ENCODE measurements at places on chromosomes 4 and X. TPM values are rescaled to one million over a fixed set of nuclear protein-coding genes. Genes with fewer than 3 reads are reported as not detected.
A peak's percentile ranks its signal among the peaks of the same experiment; 100 is the strongest.

Gene XAGE3
- total RNA-seq, result not detected

DNA sequence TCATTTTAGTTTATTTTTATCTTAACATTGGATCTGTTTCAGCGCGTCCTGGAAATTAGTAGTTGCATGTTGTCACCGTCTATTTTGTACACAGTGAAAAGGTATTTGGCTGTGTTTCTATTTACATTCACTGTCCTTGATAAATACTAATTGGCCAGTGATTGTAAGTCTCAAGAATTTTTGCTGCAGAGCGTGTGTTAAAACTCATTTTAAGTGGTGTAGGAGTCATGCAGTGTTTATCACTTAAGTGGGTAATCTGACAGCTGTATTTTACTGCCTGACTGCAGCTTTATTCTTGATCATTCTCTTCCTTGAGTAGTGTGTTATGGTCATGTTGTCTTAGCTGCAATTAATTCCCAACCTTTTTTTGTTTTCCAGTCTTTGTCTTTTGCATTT, 9.8 kb downstream of the GUCY1A1 start:
- H3K4me1 ChIP-seq, result no peaks in the 10 kb centered on the region
- H3K27ac ChIP-seq, result no peak overlapping the region
- H3K27me3 ChIP-seq, result peaks cover 27% of the 10 kb centered on the region
- no peak for DNase-seq
- no peak overlapping the region for H3K4me3 ChIP-seq
- H3K36me3 ChIP-seq, result no peaks in the 10 kb centered on the region

Gene FGA
- total RNA-seq, result not detected

- peaks cover 2% of the 10 kb centered on the region for H3K4me1 ChIP-seq
- no peak for DNase-seq
- H3K36me3 ChIP-seq, result peaks cover 1% of the 10 kb centered on the region
- no peak overlapping the region for H3K27ac ChIP-seq
Observed at GRCh38 chrX:153365670-153366069, 31.7 kb downstream of the ZNF275 start.

Gene FLNA
- total RNA-seq, result 2,536 TPM

- no peak for DNase-seq
- H3K27me3 ChIP-seq, result no peaks in the 10 kb centered on the region
- no peak overlapping the region for H3K27ac ChIP-seq
- no peaks in the 10 kb centered on the region for H3K36me3 ChIP-seq
- no peaks in the 10 kb centered on the region for H3K4me1 ChIP-seq
Observed at GRCh38 chrX:115427861-115428410, 133.0 kb upstream of the PLS3 start.

GRCh38 chrX:19628011-19628575, 112.8 kb upstream of the MAP3K15 start:
- no peaks in the 10 kb centered on the region for H3K27me3 ChIP-seq
- peaks cover 38% of the 10 kb centered on the region for H3K4me1 ChIP-seq
- H3K36me3 ChIP-seq, result no peaks in the 10 kb centered on the region
- H3K27ac ChIP-seq, result peak overlapping the region; percentile 88
- H3K4me3 ChIP-seq, result no peak overlapping the region
- no peak for DNase-seq

DNA sequence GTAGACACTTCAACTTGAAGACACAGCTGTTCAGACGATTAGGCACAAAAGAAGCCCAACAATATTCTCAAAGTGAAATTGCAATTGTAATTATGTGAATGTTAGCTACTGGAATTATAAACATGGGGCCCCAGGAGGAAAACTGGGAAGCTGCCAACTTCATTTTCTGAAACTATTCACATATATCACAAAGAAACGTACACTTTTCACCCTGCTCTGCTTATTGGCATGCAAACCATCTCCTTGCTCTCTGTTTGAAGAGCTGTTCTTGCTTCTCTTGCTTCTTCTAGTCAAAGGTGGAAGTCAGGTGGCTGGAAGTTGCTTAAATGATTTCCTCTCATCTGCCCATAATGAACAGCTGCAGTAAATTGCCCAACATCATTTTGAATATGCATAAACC, 320.1 kb downstream of the CFAP299 start:
- DNase-seq, result no peak
- H3K27ac ChIP-seq, result no peak overlapping the region
- no peaks in the 10 kb centered on the region for H3K4me1 ChIP-seq

GRCh38 chr4:153232768-153233167, 28.5 kb downstream of the TRIM2 start:
- no peak overlapping the region for H3K4me3 ChIP-seq
- peaks cover 25% of the 10 kb centered on the region for H3K4me1 ChIP-seq
- H3K27me3 ChIP-seq, result peaks cover 18% of the 10 kb centered on the region
- H3K27ac ChIP-seq, result no peak overlapping the region
- H3K36me3 ChIP-seq, result peaks cover 5% of the 10 kb centered on the region

Gene GJB1
- not detected for total RNA-seq

Gene DCX
- not detected for total RNA-seq

GRCh38 chrX:106484233-106484632, 127.5 kb upstream of the RADX start:
- H3K27ac ChIP-seq, result peak overlapping the region; percentile 88
- H3K4me3 ChIP-seq, result peak overlapping the region; percentile 78
- H3K36me3 ChIP-seq, result no peaks in the 10 kb centered on the region
- no peak for DNase-seq
- no peaks in the 10 kb centered on the region for H3K27me3 ChIP-seq

GRCh38 chr4:190121759-190122158, 51.8 kb upstream of the DUX4 start:
- H3K27me3 ChIP-seq, result no peaks in the 10 kb centered on the region
- H3K4me1 ChIP-seq, result no peaks in the 10 kb centered on the region
- DNase-seq, result no peak
- no peak overlapping the region for H3K4me3 ChIP-seq

Gene BEX4
- 23.7 TPM for total RNA-seq

DNA sequence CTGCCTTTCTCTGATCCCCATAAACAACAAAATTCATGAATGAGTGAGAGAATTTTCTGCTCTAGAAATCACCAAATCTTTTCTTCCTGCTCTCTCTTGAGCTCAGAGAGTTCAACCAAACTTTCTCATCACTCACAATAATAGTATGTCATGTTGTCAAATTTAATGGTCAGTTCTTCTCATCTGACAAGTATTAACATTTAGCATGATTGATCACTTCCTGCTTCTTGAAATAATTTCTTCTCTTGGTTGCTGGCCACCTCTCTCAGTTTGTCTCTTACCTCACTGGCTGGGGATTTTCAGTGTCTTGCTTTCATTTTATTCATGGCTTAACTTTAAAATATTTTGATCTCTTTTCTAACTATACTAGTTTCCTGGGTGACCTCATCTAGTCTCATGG, 25.5 kb upstream of the FGF5 start:
- peaks cover 28% of the 10 kb centered on the region for H3K27me3 ChIP-seq
- no peak overlapping the region for H3K4me3 ChIP-seq
- H3K27ac ChIP-seq, result no peak overlapping the region
- no peaks in the 10 kb centered on the region for H3K4me1 ChIP-seq
- no peak for DNase-seq

GRCh38 chrX:129980540-129981199, 1.8 kb upstream of the BCORL1 start:
- H3K4me3 ChIP-seq, result no peak overlapping the region
- peaks cover 17% of the 10 kb centered on the region for H3K4me1 ChIP-seq
- peak; percentile 18 for DNase-seq
- H3K36me3 ChIP-seq, result no peaks in the 10 kb centered on the region
- no peak overlapping the region for H3K27ac ChIP-seq

Gene REELD1
- total RNA-seq, result 1.4 TPM

- H3K4me1 ChIP-seq, result peaks cover 18% of the 10 kb centered on the region
- H3K4me3 ChIP-seq, result peak overlapping the region; percentile 75
- no peak for DNase-seq
- no peaks in the 10 kb centered on the region for H3K27me3 ChIP-seq
- H3K27ac ChIP-seq, result no peak overlapping the region
Observed at GRCh38 chrX:153828723-153829548, 1.4 kb downstream of the PDZD4 start.

- H3K27me3 ChIP-seq, result no peaks in the 10 kb centered on the region
- peaks cover 11% of the 10 kb centered on the region for H3K36me3 ChIP-seq
- no peak for DNase-seq
- H3K4me3 ChIP-seq, result no peak overlapping the region
Observed at GRCh38 chrX:70254909-70255308, 5.1 kb downstream of the P2RY4 start.

GRCh38 chr4:38667085-38667893, 3.3 kb downstream of the KLF3 start:
- peaks cover 46% of the 10 kb centered on the region for H3K4me1 ChIP-seq
- peak overlapping the region; percentile 95 for H3K27ac ChIP-seq
- DNase-seq, result no peak
- peaks cover 3% of the 10 kb centered on the region for H3K36me3 ChIP-seq
- peak overlapping the region; percentile 97 for H3K4me3 ChIP-seq
- no peaks in the 10 kb centered on the region for H3K27me3 ChIP-seq

Gene SSX3
- total RNA-seq, result not detected

GRCh38 chrX:139909712-139910111, 23.1 kb downstream of the ATP11C start:
- no peak overlapping the region for H3K4me3 ChIP-seq
- no peak overlapping the region for H3K27ac ChIP-seq
- DNase-seq, result no peak
- no peaks in the 10 kb centered on the region for H3K27me3 ChIP-seq
- no peaks in the 10 kb centered on the region for H3K36me3 ChIP-seq
- H3K4me1 ChIP-seq, result peaks cover 20% of the 10 kb centered on the region

Gene TSPAN5
- total RNA-seq, result 11.8 TPM

Gene TEX13D
- total RNA-seq, result not detected

Gene SCARB2
- total RNA-seq, result 28.6 TPM

GRCh38 chr4:3009422-3009821, 46.1 kb downstream of the GRK4 start:
- H3K27me3 ChIP-seq, result peaks cover 39% of the 10 kb centered on the region
- peaks cover 4% of the 10 kb centered on the region for H3K4me1 ChIP-seq
- no peak overlapping the region for H3K4me3 ChIP-seq
- no peak overlapping the region for H3K27ac ChIP-seq
- no peaks in the 10 kb centered on the region for H3K36me3 ChIP-seq

Gene UPF3B
- total RNA-seq, result 6.9 TPM

GRCh38 chr4:2961421-2961810, 1.8 kb downstream of the NOP14 start:
- H3K4me3 ChIP-seq, result peak overlapping the region; percentile 91
- H3K27ac ChIP-seq, result peak overlapping the region; percentile 83
- peaks cover 36% of the 10 kb centered on the region for H3K4me1 ChIP-seq
- H3K27me3 ChIP-seq, result no peaks in the 10 kb centered on the region

Gene EREG
- 6.2 TPM for total RNA-seq

GRCh38 chr4:5040856-5041620, 10.2 kb upstream of the STK32B start:
- H3K27me3 ChIP-seq, result peaks cover 36% of the 10 kb centered on the region
- peaks cover 2% of the 10 kb centered on the region for H3K4me1 ChIP-seq
- H3K36me3 ChIP-seq, result no peaks in the 10 kb centered on the region
- no peak overlapping the region for H3K4me3 ChIP-seq
- no peak for DNase-seq

Gene STAP1
- total RNA-seq, result 4.1 TPM

- H3K27ac ChIP-seq, result no peak overlapping the region
- H3K4me3 ChIP-seq, result no peak overlapping the region
- no peaks in the 10 kb centered on the region for H3K36me3 ChIP-seq
- no peaks in the 10 kb centered on the region for H3K27me3 ChIP-seq
- DNase-seq, result no peak
- H3K4me1 ChIP-seq, result no peaks in the 10 kb centered on the region
Observed at GRCh38 chr4:5322321-5322720, 271.0 kb downstream of the STK32B start.

Gene CXCL1
- not detected for total RNA-seq

DNA sequence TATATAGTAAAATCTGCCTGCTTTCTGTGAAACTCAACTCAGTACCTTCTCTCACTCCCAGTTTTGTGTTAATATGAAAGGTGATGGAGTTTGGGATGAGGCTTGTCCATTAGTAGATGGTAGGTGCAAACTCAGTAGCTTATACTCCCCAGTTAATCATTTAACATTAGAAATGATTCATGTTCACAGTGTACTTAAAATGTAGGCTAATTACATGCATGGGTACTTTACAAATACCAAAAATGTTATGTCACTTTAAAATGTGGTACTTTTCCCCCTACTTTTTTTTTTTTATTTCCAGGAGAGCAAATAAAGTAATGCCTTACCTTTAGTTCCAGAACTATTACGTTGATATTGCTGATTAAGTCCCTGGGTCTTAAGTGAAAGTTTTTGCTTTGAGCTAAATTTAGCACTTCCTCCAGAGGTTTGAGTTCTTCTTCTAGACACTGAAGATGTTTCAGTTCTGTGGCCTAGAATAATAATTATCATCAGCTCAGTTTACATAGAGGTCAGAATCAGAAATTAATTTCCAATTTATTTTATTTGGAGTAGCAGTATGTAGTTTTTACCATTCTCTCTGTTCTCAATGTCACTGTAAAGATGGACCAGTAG, 3.0 kb downstream of the IL2 start:
- H3K4me1 ChIP-seq, result peaks cover 32% of the 10 kb centered on the region
- no peak overlapping the region for H3K4me3 ChIP-seq
- peaks cover 6% of the 10 kb centered on the region for H3K36me3 ChIP-seq
- DNase-seq, result no peak
- H3K27me3 ChIP-seq, result peaks cover 6% of the 10 kb centered on the region
- H3K27ac ChIP-seq, result peak overlapping the region; percentile 11

- no peaks in the 10 kb centered on the region for H3K36me3 ChIP-seq
- H3K4me3 ChIP-seq, result no peak overlapping the region
- no peak overlapping the region for H3K27ac ChIP-seq
- H3K27me3 ChIP-seq, result no peaks in the 10 kb centered on the region
- DNase-seq, result no peak
Observed at GRCh38 chr4:125760201-125760819, 445.6 kb downstream of the FAT4 start.

DNA sequence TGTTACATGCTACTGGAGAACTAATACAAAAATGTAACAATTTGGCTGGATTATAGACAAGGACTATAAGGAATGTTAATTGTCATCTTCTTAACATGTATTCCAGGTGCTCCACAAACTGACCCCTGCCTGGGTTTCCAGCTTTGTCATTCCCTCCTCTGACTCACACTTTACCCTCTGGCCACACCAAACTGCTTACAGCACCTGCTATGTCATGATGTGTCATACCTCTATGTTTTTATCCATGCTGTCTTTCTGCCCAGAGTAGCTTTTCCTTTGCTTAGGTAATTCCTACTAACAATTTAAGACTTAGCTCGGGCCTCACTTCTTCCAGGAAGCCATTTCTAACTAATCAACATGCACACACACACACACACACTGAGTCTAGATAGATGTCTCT, 14.0 kb upstream of the SHROOM4 start:
- no peaks in the 10 kb centered on the region for H3K36me3 ChIP-seq
- no peak for DNase-seq
- H3K27me3 ChIP-seq, result no peaks in the 10 kb centered on the region
- no peak overlapping the region for H3K27ac ChIP-seq

GRCh38 chrX:154734061-154734781, 16.7 kb downstream of the GAB3 start:
- H3K4me3 ChIP-seq, result peak overlapping the region; percentile 55
- no peaks in the 10 kb centered on the region for H3K27me3 ChIP-seq
- H3K27ac ChIP-seq, result peak overlapping the region; percentile 95
- H3K4me1 ChIP-seq, result peaks cover 54% of the 10 kb centered on the region
- no peaks in the 10 kb centered on the region for H3K36me3 ChIP-seq
- no peak for DNase-seq

Gene KDR
- total RNA-seq, result not detected
